ENCODE measurements at places on chromosomes 4 and X. TPM values are rescaled to one million over a fixed set of nuclear protein-coding genes. Genes with fewer than 3 reads are reported as not detected.
A peak's percentile ranks its signal among the peaks of the same experiment; 100 is the strongest.

- H3K36me3 ChIP-seq, result no peaks in the 10 kb centered on the region
- H3K4me3 ChIP-seq, result no peak overlapping the region
- H3K27ac ChIP-seq, result no peak overlapping the region
- H3K4me1 ChIP-seq, result no peaks in the 10 kb centered on the region
- no peak for DNase-seq
Observed at GRCh38 chr4:78205591-78205990, 148.5 kb downstream of the FRAS1 start.

- H3K4me3 ChIP-seq, result no peak overlapping the region
- DNase-seq, result no peak
- no peaks in the 10 kb centered on the region for H3K36me3 ChIP-seq
- H3K27me3 ChIP-seq, result no peaks in the 10 kb centered on the region
Observed at GRCh38 chrX:10001496-10001895, 34.3 kb downstream of the CLDN34 start.

DNA sequence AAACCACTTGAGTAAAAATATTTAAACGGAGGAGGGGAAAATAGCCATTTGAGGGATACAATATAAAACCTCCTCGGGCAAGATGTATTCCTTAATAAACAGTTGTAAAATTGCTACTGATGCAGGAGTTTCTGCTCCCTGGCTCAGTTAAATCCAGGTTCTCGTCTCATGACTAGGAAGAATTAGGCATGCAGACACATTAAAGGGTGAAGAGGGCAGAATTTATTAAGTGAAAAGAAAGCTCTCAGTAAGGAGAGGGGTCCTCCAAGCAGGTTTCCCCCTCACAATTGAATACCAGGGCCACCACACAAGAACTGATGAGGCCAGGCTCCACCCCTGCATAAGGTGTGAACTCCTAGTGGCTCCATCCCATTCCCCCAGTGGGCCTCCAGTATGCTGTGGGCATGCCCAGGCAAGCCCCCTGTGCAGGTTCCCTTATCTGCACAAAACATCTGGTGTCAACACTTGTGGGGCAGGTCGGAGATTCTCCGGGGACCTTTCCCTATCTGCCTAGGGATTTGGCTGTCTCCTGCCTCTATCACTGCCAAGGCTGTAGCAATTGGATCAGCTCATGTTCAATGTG is 80.4 kb downstream of the HS6ST2 start:
- no peaks in the 10 kb centered on the region for H3K4me1 ChIP-seq
- no peaks in the 10 kb centered on the region for H3K27me3 ChIP-seq
- no peaks in the 10 kb centered on the region for H3K36me3 ChIP-seq

GRCh38 chr4:26991057-26991456 is 130.4 kb downstream of the STIM2 start:
- no peaks in the 10 kb centered on the region for H3K4me1 ChIP-seq
- no peak overlapping the region for H3K4me3 ChIP-seq
- no peak for DNase-seq
- no peaks in the 10 kb centered on the region for H3K27me3 ChIP-seq

DNA sequence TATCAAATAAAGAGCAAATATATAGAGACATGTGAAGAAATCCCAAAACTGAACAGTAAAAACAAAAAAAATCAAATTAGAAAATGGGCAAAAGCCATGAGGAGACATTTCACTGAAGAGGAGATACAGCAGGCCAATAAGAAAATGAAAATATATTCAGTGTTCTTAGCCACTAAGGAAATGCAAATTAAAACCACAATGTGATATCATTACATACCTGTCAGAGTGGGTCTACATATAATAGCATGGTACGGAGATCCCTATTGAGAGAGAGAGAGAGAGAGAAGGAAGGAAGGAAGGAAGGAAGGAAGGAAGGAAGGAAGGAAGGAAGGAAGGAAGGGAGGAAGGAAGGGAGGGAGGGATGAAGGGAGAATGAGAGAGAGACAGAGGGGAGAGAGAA is 707.0 kb upstream of the ACTRT1 start:
- no peaks in the 10 kb centered on the region for H3K36me3 ChIP-seq
- no peaks in the 10 kb centered on the region for H3K4me1 ChIP-seq
- no peaks in the 10 kb centered on the region for H3K27me3 ChIP-seq
- DNase-seq, result no peak

- H3K27me3 ChIP-seq, result no peaks in the 10 kb centered on the region
- no peak overlapping the region for H3K27ac ChIP-seq
- H3K36me3 ChIP-seq, result no peaks in the 10 kb centered on the region
- no peak for DNase-seq
- no peaks in the 10 kb centered on the region for H3K4me1 ChIP-seq
Observed at GRCh38 chrX:142251680-142252079, 46.6 kb upstream of the MAGEC2 start.

DNA sequence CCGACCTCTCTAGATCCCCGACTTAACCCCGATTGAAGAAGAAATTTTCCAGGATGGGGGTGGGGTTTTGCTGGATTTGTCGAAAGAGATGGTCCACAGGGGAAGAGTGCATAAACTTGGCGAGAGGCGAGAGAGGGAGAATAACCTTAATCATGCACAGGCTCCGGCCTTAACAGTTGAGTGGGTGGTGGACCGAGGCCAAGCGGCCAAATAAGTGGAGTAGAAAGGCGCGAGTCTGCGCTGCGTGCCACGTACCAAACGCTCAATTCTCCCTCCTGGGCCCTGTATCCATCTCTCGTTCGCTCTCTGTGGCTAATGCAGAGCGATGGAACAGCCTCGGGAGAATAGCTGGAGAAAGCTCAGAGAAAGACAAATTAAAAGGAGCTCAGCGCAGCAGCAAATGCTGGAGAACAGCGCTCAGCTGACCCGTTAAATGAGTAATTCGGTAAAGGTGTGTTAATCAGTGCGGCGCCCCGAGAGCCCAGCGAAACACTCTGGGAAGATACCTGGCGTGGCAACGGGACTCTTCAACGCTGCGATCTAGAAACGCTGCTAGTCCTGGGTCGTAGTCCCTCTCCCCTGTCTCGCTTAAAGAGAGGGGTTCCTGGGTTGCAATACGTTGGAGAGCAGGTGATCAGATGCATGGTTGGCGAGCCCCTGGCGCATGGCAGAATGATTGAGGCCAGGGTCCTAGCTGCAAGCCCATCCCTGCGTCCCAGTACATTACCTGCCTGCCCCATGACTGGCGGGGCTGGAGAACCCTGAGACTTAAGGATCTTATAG is 887 bp upstream of the IL1RAPL2 start:
- H3K4me1 ChIP-seq, result no peaks in the 10 kb centered on the region
- H3K36me3 ChIP-seq, result no peaks in the 10 kb centered on the region
- peaks cover 2% of the 10 kb centered on the region for H3K27me3 ChIP-seq
- no peak overlapping the region for H3K27ac ChIP-seq
- no peak for DNase-seq
- no peak overlapping the region for H3K4me3 ChIP-seq

DNA sequence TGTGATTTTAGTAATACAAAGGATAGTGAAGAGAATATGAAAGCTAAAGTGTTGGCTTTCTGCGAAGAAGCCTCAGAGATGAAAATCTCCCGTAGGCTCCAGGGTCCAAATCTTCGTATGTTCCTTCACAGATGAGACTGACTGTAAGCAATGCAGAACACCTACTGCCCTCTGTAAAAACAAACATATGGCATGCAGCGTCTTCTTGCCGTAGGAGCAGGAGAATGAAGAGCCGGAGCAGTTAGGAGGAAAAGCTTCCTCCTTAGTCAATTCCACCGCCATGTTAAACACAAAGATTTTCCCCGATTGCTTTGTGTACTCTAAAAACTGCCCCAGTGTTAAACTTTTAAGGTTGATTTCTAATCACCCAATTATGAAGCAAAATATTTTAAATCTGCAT is 22.5 kb downstream of the RWDD4 start:
- H3K27ac ChIP-seq, result no peak overlapping the region
- DNase-seq, result peak; percentile 54
- peaks cover 3% of the 10 kb centered on the region for H3K4me1 ChIP-seq
- H3K27me3 ChIP-seq, result no peaks in the 10 kb centered on the region

DNA sequence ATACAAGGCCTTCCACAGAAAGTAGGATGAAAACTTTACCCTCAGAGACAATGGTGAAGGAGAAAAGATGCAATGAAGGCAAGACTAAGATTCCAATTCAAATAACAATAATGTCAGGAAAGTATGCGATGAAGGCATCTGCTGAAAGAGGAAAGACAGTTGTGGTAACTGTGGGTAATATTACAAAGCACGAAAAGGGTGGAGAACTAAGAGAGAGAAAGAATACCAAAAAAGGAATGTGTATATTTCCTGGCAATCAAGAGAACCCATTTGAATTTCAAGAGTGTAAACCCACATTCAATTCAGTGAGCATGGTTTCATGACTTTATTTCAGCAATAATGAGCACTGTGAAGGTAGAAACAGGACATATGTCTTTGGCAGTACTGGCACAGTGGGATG is 225.5 kb downstream of the PALLD start:
- H3K4me3 ChIP-seq, result no peak overlapping the region
- H3K36me3 ChIP-seq, result no peaks in the 10 kb centered on the region
- H3K27ac ChIP-seq, result no peak overlapping the region
- no peaks in the 10 kb centered on the region for H3K27me3 ChIP-seq
- DNase-seq, result no peak

- no peak overlapping the region for H3K27ac ChIP-seq
- H3K4me1 ChIP-seq, result no peaks in the 10 kb centered on the region
- no peaks in the 10 kb centered on the region for H3K27me3 ChIP-seq
- no peak for DNase-seq
- H3K4me3 ChIP-seq, result no peak overlapping the region
- H3K36me3 ChIP-seq, result no peaks in the 10 kb centered on the region
Observed at GRCh38 chr4:144579411-144580030, 66.4 kb upstream of the HHIP start.

DNA sequence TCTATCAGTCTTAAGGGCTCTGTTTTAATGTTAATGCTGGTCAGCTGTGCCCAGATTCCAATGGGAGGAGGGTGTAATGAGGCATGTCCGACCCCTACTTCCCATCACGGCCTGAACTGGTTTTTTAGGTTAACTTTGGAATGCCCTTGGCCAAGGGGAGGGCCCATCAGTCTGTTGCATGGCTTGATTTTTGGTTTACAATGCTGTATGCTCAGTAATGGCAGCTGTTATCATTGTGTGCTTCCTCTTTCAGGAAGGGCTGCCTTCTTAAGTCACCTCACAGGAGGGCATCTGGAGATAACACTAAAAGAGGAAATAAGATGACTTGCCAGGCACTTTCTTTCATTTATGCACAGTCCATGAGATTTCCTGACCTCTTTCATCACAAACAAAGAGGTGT is 36.3 kb downstream of the ATXN3L start:
- H3K36me3 ChIP-seq, result no peaks in the 10 kb centered on the region
- H3K27ac ChIP-seq, result no peak overlapping the region
- no peak overlapping the region for H3K4me3 ChIP-seq

DNA sequence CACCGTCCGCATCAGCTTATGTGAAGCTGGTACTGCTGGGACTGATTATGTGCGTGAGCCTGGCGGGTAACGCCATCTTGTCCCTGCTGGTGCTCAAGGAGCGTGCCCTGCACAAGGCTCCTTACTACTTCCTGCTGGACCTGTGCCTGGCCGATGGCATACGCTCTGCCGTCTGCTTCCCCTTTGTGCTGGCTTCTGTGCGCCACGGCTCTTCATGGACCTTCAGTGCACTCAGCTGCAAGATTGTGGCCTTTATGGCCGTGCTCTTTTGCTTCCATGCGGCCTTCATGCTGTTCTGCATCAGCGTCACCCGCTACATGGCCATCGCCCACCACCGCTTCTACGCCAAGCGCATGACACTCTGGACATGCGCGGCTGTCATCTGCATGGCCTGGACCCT is 5.5 kb upstream of the TSPYL2 start:
- no peaks in the 10 kb centered on the region for H3K27me3 ChIP-seq
- no peak overlapping the region for H3K4me3 ChIP-seq
- no peaks in the 10 kb centered on the region for H3K4me1 ChIP-seq
- DNase-seq, result no peak
- H3K36me3 ChIP-seq, result no peaks in the 10 kb centered on the region

DNA sequence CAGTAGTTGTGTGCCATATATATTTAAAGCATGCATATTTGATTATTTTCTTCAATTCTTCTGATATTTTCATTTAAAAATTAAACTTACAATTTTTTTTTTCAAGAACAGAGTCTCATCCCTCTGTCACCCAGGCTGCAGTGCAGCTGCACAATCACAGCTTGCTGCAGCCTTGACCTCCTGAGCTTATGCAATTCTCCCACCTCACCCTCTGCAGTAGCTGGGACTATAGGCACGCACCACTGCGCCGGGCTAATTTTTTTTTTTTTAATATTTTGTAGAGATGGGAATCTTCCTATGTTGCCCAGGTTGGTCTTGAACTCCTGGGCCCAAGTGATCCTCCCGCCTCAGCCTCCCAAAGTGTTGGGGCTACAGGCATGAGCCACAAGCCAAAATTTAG is 5.8 kb upstream of the DCLK2 start:
- no peak overlapping the region for H3K4me3 ChIP-seq
- DNase-seq, result no peak
- no peaks in the 10 kb centered on the region for H3K4me1 ChIP-seq

DNA sequence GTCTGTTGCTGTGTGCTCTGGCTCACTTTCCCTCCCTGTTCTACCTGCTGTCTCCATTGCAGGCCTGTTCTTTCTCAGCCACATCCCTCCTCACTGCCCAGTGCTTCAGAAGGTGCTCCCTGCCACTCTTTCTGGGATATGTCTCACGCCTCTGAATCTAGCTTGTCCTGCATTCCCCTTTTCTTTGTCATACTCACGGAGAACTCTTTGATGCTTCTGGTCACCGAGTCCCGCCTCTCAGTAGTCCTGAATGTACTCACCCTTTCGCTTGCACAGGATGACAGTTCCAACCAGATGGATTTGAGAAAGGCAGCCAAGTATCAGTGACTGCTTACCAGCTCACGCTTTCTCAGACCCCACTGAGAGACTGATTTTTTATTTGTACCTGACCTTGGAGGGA is 65.2 kb upstream of the TLR2 start:
- DNase-seq, result no peak
- H3K4me1 ChIP-seq, result no peaks in the 10 kb centered on the region
- peaks cover 5% of the 10 kb centered on the region for H3K36me3 ChIP-seq
- no peak overlapping the region for H3K4me3 ChIP-seq
- H3K27me3 ChIP-seq, result no peaks in the 10 kb centered on the region

GRCh38 chr4:147340111-147340510 is 140.8 kb upstream of the EDNRA start:
- no peak overlapping the region for H3K4me3 ChIP-seq
- no peaks in the 10 kb centered on the region for H3K4me1 ChIP-seq
- H3K36me3 ChIP-seq, result no peaks in the 10 kb centered on the region
- DNase-seq, result no peak
- no peak overlapping the region for H3K27ac ChIP-seq

The RASGEF1B gene
- polyA plus RNA-seq, result 7.6 TPM

The PIR gene
- polyA plus RNA-seq, result 12.8 TPM

The UTP3 gene
- 18.6 TPM for polyA plus RNA-seq

The SYNPO2 gene
- polyA plus RNA-seq, result 1.1 TPM

The RBM10 gene
- 35.1 TPM for polyA plus RNA-seq

The EMD gene
- 47.4 TPM for polyA plus RNA-seq

The PNMA5 gene
- 0.56 TPM for polyA plus RNA-seq

All from small intestine (tissue), 16 donors.